ENCODE measurements at places on chromosomes 16 and 17.

- DNase-seq = peak; percentile 51
Observed at GRCh38 chr16:4404247-4404966, 12.0 kb downstream of the CORO7 start.

DNA sequence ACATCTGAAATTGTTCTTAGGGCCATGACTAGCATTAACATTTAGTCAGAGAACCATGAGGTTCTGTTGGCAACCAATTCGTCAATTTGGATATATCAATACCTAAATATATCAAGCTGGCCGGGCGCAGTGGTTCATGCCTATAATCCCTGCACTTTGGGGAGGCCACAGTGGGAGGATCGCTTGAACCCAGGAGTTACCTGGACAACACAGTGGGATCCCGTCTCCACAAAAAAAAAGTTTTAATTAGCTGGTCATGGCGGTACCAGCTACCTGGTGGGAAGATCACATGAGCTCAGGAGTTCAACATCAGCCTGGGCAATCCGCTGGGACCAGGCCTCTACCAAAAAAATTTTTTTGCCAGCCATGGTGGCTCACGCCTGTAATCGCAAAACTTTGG is 8.4 kb downstream of the YWHAE start:
- no peak for DNase-seq

DNA sequence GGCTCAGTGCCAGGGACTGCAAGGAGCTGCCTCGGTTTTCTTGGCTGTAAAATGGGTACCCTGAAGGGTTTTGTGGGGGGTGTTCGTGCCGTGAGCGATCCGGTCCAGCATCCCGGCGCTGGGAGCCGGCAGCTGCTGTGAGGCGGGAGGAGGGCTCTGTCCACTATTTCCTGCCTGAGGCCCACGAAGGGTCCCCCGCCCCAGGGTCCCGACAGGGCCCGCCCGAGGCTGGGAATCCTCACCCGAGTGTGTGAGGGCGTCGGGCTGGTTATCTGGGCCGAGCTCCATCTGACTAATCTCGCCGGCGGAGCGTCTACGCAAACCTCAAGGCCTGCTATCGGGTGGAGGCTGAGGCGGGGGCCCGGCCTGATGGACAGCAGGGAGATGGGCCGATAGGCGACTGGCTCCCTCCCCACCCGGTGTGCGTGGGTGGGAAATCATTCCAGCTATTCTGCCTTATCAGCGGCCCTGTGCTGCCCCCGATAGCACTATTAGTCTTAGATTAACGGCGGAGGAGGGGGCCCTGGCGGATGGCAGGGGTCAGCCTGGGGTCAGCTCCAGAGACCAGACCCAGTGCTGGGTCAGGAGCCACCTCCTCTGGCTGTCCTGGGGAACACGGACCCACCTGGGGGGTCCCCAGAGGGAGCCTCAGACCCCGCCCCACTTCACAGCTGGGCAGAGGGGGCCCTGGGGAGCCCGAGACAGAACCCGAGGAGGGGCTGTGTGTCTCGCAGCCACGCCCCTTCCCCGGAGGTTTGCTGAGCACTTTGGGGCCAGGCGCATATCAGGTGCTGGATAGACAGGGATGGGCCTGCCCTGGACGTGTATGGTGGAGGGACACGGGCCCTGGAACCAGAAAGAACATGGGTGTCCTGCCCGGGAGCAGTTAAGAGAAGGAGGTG is 44.7 kb downstream of the ZFPM1 start:
- no peak for DNase-seq

DNA sequence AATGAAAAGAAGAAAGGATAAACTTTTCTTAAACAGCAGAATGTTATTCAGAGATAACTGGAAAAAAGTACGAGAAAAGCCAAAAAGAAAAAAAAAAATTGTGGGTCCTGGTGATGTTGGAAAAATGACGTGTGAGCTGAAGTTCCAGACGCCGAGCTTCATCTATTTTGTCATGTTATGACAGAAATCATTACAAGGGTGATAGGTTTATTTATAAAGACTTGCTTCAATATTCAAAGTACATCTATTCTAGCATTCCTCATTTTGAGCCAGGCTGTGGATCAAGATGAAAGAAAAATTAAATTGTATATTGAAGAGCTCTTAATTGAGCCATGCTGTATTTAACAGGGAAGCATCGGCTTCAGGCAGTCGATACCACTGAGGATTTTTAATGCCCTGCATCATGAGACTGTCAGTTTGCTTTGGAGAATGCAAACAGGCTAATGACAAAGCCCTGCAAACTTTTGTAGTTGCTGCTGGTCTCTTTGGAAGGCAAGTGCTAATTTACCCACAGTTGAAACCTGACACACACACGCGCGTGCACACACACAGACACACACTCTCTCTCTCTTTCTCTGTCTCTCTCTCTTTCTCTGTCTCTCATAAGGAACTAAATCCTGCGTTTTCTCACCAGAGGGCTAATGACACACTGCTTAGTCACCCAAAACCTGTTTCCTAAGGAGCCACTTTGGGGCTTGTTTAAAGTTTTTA is 110.7 kb downstream of the WWOX start:
- DNase-seq = no peak

DNA sequence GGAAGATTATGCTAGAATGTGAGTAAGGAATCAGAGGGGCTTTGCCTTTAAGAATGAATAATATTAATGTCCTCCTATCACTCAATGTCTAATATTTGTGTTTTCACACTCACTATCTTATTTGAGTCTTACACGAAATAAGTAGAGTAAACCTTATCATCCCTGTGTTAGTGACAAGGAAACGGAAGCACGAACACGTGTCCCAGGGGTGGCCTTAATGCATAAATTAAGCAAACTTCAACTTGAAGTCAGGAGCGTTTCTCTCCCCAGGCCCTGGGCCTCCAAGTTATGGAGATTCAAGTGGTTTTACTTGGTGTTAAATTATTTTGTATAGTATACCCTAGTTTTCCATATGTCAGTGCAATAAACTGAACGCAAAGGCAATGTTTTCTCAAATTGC is 96.0 kb downstream of the WDR59 start:
- no peak for DNase-seq

DNA sequence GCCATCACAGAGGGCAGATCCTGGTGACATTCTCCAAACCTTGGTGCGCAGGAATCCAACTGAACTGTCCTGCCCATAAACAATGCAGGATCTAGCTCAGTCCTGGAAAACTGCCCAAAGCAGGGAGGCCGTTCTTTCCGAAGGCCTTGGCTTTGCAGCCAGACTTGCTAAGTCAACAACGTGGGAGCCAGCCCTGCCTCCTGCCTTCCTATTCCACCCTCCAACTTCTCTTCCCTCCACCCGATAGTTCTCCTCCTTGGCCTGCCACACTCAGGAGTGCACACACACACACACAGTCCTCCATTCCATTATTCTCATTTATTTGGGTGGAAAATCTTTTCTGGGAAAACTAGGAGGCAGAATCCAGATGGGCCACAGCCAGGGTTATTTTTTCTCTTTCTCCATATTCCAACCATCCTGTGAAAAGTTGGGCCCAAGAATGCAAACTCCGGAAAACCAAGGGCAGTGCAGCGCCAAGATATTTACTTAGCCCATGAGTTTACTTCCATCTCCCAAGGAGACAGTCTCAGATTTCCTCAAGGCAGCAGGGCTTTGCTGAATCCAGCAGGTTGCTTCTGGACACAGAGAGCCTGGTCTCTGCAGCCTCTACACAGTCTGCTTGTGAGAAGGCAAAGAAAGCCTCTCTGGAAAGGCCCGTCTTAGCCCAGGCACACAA is 15.8 kb downstream of the COPRS start:
- no peak for DNase-seq

All from naive thymus-derived CD8-positive, alpha-beta T cell (primary cell).